Thoracic aorta (tissue), 2 donors: ENCODE measurements at places on chromosomes 2 and 18. TPM values are rescaled to one million over a fixed set of nuclear protein-coding genes. Genes with fewer than 3 reads are reported as not detected.
A peak's percentile ranks its signal among the peaks of the same experiment; 100 is the strongest.

DNA sequence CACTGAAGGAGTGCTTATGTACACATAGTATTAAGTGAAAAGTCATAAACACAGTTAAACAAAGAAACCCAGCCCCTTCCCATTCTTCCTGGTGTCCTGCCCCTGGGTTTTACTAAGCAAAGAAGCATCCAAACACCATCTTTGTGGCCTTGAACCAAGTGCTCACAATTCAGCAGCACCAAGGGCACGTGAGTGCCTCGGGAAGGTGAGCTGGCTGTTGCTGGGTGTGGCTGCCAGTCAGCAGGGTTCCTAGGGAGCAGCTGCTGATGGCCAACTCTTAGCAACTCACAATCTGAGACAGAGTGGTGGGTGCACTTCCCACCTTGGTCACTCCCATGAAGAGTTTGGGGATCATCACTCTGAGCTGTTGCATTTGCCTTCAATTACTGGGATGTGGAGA is 97.7 kb upstream of the PGAP1 start:
- H3K27me3 ChIP-seq = no peaks in the 10 kb centered on the region
- H3K4me3 ChIP-seq = no peak overlapping the region
- no peak for DNase-seq
- H3K36me3 ChIP-seq = peaks cover 3% of the 10 kb centered on the region
- no peaks in the 10 kb centered on the region for H3K4me1 ChIP-seq
- no peak overlapping the region for H3K27ac ChIP-seq

- H3K4me1 ChIP-seq = peaks cover 5% of the 10 kb centered on the region
- no peaks in the 10 kb centered on the region for H3K27me3 ChIP-seq
- H3K27ac ChIP-seq = no peak overlapping the region
Measured at GRCh38 chr2:70894765-70895164, 40.9 kb upstream of the ATP6V1B1 start.

DNA sequence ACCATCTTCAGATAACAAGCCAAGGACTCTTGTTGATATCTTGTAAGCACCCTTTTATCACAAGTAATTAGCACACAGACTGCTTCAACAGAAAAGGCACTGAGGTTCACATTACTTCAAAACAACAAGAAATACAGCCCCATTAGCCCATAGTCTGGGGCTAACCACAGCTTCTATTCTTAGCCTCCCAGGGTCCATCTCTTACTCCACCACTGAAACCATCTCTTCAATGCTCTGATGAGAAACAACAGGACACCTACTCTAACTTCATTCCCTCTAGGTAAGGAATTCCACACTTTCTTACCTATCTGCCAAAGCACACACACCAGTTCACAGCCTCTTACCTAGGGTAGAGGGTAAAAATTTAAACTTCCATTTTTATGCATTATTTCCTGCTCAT is 26.4 kb upstream of the CYTIP start:
- no peaks in the 10 kb centered on the region for H3K4me1 ChIP-seq
- no peak overlapping the region for H3K4me3 ChIP-seq
- no peaks in the 10 kb centered on the region for H3K36me3 ChIP-seq
- no peak for DNase-seq
- no peaks in the 10 kb centered on the region for H3K27me3 ChIP-seq
- H3K27ac ChIP-seq = no peak overlapping the region

SP140 gene
- total RNA-seq = 8.5 TPM

GRCh38 chr2:120401275-120402066 is 55.5 kb downstream of the INHBB start:
- H3K27ac ChIP-seq = no peak overlapping the region
- no peaks in the 10 kb centered on the region for H3K27me3 ChIP-seq
- no peaks in the 10 kb centered on the region for H3K36me3 ChIP-seq
- no peak overlapping the region for H3K4me3 ChIP-seq
- H3K4me1 ChIP-seq = no peaks in the 10 kb centered on the region

ASPRV1 gene
- total RNA-seq = 3.2 TPM

GRCh38 chr2:29618024-29618423 is 303.4 kb downstream of the ALK start:
- no peak overlapping the region for H3K27ac ChIP-seq
- H3K27me3 ChIP-seq = no peaks in the 10 kb centered on the region
- H3K4me3 ChIP-seq = no peak overlapping the region
- no peaks in the 10 kb centered on the region for H3K4me1 ChIP-seq

- no peak for DNase-seq
- no peaks in the 10 kb centered on the region for H3K36me3 ChIP-seq
- no peak overlapping the region for H3K27ac ChIP-seq
- peaks cover 21% of the 10 kb centered on the region for H3K4me1 ChIP-seq
- no peak overlapping the region for H3K4me3 ChIP-seq
- H3K27me3 ChIP-seq = no peaks in the 10 kb centered on the region
Measured at GRCh38 chr2:191355170-191355758, 110.1 kb downstream of the MYO1B start.

- H3K4me3 ChIP-seq = peak overlapping the region; percentile 78
- H3K36me3 ChIP-seq = peaks cover 3% of the 10 kb centered on the region
- H3K27ac ChIP-seq = peak overlapping the region; percentile 89
- H3K27me3 ChIP-seq = no peaks in the 10 kb centered on the region
- DNase-seq = no peak
Measured at GRCh38 chr2:188978291-188979081, 4.3 kb downstream of the COL3A1 start.

IL1A gene
- 0.56 TPM for total RNA-seq

DNA sequence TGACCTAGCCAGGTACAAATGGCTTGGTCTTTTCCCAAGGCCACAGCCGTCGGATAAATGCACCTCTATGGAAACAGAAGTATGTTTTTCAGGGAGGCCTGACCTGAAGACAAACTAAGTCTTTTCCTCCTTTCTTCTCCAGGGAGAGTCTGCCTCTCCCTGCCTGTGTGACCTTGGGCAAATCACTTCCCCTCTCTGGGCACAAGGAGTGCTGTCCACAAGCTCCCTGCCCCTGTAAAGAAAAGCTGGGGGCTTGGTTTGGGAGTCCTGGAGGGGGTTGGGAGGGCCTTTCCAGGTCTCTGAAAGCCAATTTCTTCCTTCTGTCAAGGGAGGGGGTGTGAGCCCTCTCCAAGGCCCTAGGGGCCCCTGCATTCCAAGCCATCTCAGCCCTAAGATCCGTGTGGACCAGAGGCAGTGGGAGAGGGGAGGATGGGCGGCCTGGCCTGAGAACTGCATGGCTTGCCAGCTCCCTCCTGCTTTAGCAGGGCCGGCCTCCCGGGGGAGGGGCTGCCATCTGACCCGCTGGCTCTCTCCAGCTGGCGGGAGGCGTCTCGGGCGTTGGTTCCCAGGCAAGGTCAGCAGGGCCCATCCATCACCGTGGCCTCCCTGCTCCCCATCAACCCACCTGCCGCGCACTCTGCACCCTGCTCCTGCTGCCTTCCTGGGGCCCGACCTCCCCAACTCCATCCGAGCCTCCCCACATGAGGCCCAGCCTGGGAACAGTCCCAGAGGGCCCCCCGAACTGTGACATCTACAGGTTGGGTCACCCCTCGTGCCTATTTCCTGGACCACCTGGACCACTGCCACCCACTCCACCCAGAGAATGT is 61.4 kb downstream of the SMAD7 start:
- no peak for DNase-seq
- no peaks in the 10 kb centered on the region for H3K27me3 ChIP-seq
- no peak overlapping the region for H3K27ac ChIP-seq
- no peaks in the 10 kb centered on the region for H3K36me3 ChIP-seq
- peaks cover 4% of the 10 kb centered on the region for H3K4me1 ChIP-seq

GRCh38 chr2:59066787-59067399 is 825.8 kb upstream of the FANCL start:
- DNase-seq = no peak
- H3K27me3 ChIP-seq = no peaks in the 10 kb centered on the region
- H3K4me3 ChIP-seq = no peak overlapping the region
- H3K36me3 ChIP-seq = no peaks in the 10 kb centered on the region

- no peaks in the 10 kb centered on the region for H3K27me3 ChIP-seq
- peaks cover 63% of the 10 kb centered on the region for H3K36me3 ChIP-seq
- no peak overlapping the region for H3K27ac ChIP-seq
- H3K4me3 ChIP-seq = no peak overlapping the region
Measured at GRCh38 chr2:241708879-241709278, 7.0 kb downstream of the ING5 start.

CAPN14 gene
- 0.14 TPM for total RNA-seq

TPO gene
- total RNA-seq = 8.1 TPM

- no peak overlapping the region for H3K4me3 ChIP-seq
- no peaks in the 10 kb centered on the region for H3K36me3 ChIP-seq
- no peaks in the 10 kb centered on the region for H3K27me3 ChIP-seq
- DNase-seq = no peak
- peaks cover 10% of the 10 kb centered on the region for H3K4me1 ChIP-seq
- H3K27ac ChIP-seq = no peak overlapping the region
Measured at GRCh38 chr2:40507432-40507831, 55.5 kb upstream of the SLC8A1 start.

- no peaks in the 10 kb centered on the region for H3K27me3 ChIP-seq
- H3K4me1 ChIP-seq = no peaks in the 10 kb centered on the region
- no peak overlapping the region for H3K27ac ChIP-seq
- DNase-seq = no peak
- H3K36me3 ChIP-seq = no peaks in the 10 kb centered on the region
- no peak overlapping the region for H3K4me3 ChIP-seq
Measured at GRCh38 chr2:146642066-146642465, 1202.8 kb upstream of the ACVR2A start.

ARHGAP25 gene
- 14.5 TPM for total RNA-seq

KIF5C gene
- 4.5 TPM for total RNA-seq

GRCh38 chr2:217077831-217078407 is 218.1 kb upstream of the TNP1 start:
- no peak overlapping the region for H3K4me3 ChIP-seq
- H3K27me3 ChIP-seq = no peaks in the 10 kb centered on the region
- DNase-seq = no peak
- peaks cover 22% of the 10 kb centered on the region for H3K4me1 ChIP-seq
- H3K36me3 ChIP-seq = no peaks in the 10 kb centered on the region
- no peak overlapping the region for H3K27ac ChIP-seq

GRCh38 chr18:63949068-63949737 is at the start of gene HMSD:
Gene HMSD (plus strand): TSS chr18:63949301. CDS start chr18:63953456, 4,155 bp downstream.
- H3K36me3 ChIP-seq = no peaks in the 10 kb centered on the region
- no peak within 1 kb of the TSS for H3K27ac ChIP-seq
- H3K27me3 ChIP-seq = no peaks in the 10 kb centered on the region
- H3K4me3 ChIP-seq = peak within 1 kb of the TSS; percentile 66
- H3K4me1 ChIP-seq = no peaks in the 10 kb centered on the region

GRCh38 chr2:46329803-46330775 is 32.9 kb downstream of the EPAS1 start:
- H3K4me3 ChIP-seq = no peak overlapping the region
- H3K4me1 ChIP-seq = peaks cover 96% of the 10 kb centered on the region
- DNase-seq = no peak
- H3K36me3 ChIP-seq = no peaks in the 10 kb centered on the region
- H3K27me3 ChIP-seq = no peaks in the 10 kb centered on the region
- H3K27ac ChIP-seq = peak overlapping the region; percentile 88

DNA sequence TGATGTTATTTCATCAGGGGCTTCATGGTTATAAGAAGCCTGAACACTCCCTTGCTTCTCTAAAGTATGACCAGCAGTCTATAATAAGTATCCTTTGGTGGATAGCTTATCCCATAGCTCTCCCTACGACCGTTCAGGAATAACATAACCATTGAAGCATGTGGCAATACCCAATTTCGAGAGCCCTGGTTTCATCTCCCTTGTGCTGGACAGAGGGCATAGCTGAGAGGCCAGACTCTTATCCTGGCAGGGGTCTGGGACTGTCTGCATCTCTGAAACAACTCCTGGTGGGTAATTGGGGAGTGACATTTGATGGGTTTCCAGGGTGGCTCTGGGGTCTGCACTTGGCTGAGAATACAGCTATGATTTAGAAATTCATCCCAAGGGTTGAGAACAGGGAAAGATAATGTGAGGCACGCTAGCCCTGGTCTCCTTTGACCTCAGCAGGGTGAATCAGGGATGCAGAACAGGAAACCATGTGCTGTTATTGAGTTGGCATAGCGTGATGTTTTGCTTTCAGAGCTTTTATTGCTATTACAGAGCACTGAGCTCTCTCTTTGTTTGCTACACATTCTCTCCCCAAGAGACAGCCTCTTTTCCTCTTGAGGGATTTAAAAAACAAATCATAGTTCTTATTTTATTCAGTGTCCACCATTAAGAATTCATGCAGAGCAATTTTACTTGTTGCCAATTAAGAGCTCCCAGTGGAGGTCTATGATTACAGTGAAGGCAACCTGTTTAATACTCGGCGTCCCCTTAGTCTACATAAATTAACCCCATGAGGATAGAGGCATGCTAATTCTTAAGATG is 274.5 kb downstream of the NCKAP5 start:
- no peak for DNase-seq
- no peaks in the 10 kb centered on the region for H3K36me3 ChIP-seq
- no peak overlapping the region for H3K4me3 ChIP-seq
- no peaks in the 10 kb centered on the region for H3K27me3 ChIP-seq
- H3K27ac ChIP-seq = no peak overlapping the region

- no peak overlapping the region for H3K4me3 ChIP-seq
- H3K36me3 ChIP-seq = no peaks in the 10 kb centered on the region
- DNase-seq = no peak
Measured at GRCh38 chr18:67568166-67568565, 51.6 kb upstream of the DSEL start.

GRCh38 chr2:143717536-143718168 is 588.4 kb downstream of the ARHGAP15 start:
- peak overlapping the region; percentile 60 for H3K4me3 ChIP-seq
- H3K36me3 ChIP-seq = no peaks in the 10 kb centered on the region
- no peak for DNase-seq
- H3K27me3 ChIP-seq = no peaks in the 10 kb centered on the region

- H3K27ac ChIP-seq = no peak overlapping the region
- DNase-seq = no peak
- H3K36me3 ChIP-seq = no peaks in the 10 kb centered on the region
- H3K4me3 ChIP-seq = no peak overlapping the region
- H3K4me1 ChIP-seq = no peaks in the 10 kb centered on the region
Measured at GRCh38 chr2:66414896-66415295, 20.0 kb upstream of the MEIS1 start.

BCL11A gene
- total RNA-seq = 0.99 TPM

GRCh38 chr18:35389095-35389618 is 12.0 kb upstream of the ZNF396 start:
- H3K4me1 ChIP-seq = peaks cover 17% of the 10 kb centered on the region
- peak overlapping the region; percentile 54 for H3K4me3 ChIP-seq
- DNase-seq = no peak

DNA sequence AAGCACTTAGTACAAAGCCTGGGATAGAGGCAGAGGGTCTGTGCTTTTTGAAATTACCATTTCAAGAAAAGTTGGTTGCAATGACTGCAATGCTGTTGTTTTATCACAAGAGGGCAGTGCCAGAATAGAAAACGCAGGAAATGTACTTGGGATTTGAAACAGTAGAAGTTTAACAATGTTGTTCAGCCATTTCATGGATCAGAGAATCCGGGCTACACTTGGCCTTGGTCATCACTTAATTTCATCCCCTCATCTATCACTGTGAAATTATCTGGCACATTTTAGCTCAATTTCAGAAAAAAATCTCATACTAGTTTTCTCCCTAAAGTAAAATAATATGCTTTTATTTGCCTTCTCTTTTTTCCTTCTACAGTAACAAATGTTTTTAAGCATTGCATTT is 70.8 kb downstream of the RAPGEF4 start:
- H3K4me1 ChIP-seq = peaks cover 3% of the 10 kb centered on the region
- no peaks in the 10 kb centered on the region for H3K36me3 ChIP-seq

DNA sequence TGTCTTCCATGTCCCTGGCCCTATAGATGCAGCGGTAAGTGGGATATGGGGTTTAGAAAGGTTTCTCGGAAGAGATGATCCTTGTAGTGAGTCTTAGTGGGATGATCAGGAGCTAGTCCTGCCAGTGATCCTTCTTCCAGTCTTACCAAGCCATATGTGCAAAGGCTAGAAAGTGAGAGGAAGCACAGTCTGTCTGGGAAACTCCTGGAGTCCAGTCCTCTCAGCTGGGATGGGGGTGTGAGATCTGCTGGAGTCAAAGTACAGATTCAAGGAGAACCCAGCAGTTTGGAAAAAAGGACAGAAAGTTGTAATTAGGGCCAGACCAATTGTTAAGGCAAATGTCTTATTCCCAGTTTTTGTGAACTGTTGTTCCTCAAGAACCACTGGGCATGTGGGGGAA is 83.3 kb downstream of the LIMS1 start:
- DNase-seq = no peak
- peaks cover 30% of the 10 kb centered on the region for H3K4me1 ChIP-seq
- H3K27me3 ChIP-seq = no peaks in the 10 kb centered on the region

SERPINB10 gene
- not detected for total RNA-seq
